Stimulated activated CD8-positive, alpha-beta memory T cell treated with anti-CD3 and anti-CD28 coated beads, Interleukin-7, amount 100 ng/mL, for 1 hour (primary cell): ENCODE measurements at places on chromosomes 3 and 15.

DNA sequence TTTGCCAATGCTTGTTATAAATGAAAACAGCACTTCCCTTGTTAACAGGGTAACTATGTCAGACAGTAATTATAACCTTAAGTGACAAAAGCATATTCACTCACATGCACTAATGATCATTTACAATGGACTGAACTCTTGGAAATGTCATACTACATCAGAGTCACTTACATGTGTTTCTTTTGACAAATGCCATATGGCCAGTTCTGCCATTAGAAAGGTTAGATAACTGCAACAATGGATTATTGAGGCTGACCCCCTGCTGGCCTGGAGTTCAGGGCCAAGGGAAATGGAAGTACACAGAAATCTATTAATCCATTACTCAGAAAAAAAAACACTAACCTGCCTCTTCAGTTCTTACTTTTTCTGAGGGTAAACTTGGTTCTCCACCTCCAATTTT is 313.4 kb downstream of the CNTN3 start:
- no peak for DNase-seq

DNA sequence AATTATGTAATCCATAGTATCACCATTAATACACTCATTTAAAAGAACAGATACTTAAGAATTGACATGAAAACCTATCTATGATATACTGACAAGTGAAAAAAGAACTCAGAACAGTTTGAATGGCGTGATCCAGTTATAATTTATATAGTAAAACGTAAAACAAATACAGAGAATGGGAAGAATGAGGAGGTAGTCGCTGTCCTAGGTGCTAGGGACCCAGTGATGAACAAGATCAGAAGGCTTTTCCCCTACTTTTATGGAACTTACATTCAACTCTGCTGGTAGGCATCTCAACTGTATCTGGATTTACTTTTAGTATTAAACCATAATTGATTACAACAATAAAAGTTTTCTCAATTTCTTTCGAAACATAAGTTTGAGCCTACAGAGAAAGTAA is 31.8 kb downstream of the GSK3B start:
- DNase-seq, result no peak

DNA sequence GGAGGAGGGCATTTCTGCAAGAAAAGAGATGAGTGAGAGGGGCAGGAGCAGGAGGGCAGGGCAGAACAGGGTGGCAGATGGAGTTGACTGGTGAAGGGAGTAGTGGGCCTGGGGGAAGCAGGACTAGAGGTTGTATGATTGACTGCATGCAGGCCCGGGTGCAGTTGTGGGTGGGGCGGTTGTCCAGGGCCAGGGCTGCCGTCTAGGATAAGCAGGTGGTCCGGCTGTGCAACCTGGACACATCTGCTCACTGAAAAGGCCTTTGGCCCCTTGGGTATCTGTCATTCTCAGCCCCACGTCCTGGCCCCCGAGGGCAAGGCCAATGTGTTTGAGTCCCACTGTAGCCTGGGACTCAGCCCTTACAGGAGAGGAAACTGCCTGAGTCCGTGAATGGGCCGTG is 25.4 kb downstream of the ALS2CL start:
- DNase-seq, result no peak

DNA sequence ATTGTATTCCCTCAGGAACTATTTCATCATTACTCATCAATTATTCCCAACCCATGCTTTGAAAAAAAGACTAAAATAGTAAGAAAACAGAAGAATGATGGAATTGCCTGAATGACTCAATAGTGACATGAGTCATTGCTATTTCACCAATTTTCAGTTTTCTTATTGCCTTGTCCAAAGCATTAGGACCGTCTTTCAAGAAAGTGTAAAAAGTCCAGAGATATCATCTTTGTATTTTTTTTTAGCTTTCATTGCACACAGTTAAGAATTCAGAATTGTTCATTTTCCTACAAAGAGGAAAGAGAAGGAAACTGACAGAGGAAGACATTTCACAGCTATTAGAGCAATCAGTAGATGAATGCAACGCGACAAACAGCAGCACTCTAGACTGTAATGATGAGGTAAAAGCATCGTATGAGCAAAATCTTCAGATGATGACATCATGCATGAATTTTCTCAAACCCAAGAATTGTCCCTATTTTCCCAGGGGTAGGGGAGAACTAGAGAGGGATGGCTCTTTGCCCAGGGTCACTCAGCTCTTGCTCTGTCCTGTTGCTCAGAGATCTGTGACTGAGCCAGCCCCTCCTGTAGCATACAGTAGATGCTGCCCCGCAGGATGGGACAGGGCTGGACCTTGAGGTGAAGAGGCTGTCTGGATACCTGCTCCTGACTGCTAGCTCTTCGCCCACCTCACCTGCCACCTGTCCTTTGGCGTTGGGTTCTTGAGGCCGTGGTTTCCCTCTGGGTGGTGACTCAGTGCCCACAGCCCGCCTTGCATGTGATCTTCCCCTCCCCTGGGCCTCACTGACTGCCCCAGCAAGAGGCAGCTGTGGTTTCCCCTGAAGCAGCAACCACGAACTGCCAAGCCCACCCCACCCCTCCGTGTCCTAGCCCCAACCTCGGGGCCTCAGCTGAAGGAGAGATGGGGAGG is 84.8 kb downstream of the PPCDC start:
- DNase-seq, result peak; percentile 39

GRCh38 chr3:4425055-4425454 is 42.0 kb downstream of the SUMF1 start:
- no peak for DNase-seq

GRCh38 chr3:148077318-148077923 is 620.3 kb upstream of the AGTR1 start:
- DNase-seq, result no peak

GRCh38 chr3:3683261-3683660 is 116.0 kb upstream of the LRRN1 start:
- DNase-seq, result no peak

DNA sequence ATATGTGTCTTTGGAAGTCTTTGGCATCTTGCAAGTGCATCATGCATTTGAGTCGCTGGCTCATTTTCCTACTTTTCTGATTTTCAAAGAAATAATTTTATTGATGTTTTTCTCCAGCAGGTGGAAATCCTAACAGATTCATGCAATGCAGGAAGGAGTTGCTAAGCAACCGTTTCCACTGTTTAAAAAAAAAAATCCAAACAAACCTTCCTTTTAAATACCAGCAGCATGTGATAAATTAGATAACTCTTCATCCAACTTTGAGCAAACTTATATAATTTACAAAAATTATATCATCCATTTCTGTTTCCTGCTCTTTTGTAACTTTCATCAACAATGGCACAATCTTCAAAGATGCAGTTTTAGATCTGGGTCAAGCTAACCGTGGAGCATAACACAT is 364.1 kb downstream of the MFSD1 start:
- DNase-seq, result no peak

GRCh38 chr3:142595951-142596725 is at the start of gene PLS1:
TSS of gene PLS1 (plus strand) at chr3:142596393. CDS start at chr3:142664238, 67,845 bp downstream.
- peak; percentile 72 for DNase-seq

GRCh38 chr3:187808527-187808895 is 63.2 kb upstream of the BCL6 start:
- DNase-seq, result no peak

DNA sequence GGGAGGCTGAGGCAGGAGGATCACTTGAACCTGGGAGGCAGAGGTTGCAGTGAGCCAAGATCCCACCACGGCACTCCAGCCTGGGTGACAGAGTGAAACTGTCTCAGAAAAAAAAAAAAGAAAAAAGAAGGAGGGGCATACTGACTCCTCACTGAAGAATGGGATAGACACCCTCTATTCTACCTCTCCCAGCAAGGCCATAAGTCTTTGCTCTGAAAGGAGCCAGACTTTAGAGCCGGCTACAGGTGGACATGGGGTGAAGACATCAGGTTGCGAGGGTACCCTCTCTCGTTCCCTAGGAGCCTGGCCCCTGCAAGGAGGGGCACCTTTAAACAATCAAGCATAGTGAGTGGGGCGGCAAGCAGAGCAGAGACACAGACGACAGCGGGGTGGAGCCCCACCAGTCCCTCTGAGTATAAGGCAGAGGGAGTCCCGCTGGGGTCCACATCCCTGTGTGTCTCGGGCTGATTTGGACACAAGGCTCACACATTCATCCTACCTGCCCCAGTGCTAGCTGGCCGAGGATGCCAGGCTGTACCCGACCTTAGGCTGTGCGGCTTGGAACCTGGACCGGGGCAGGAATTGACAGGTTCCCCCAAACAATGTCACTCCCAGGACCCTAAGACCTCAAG is 1.1 kb downstream of the GRAMD2A start:
- no peak for DNase-seq

GRCh38 chr3:145719114-145719513 is 441.9 kb downstream of the PLOD2 start:
- no peak for DNase-seq

- no peak for DNase-seq
These were observed 250.5 kb downstream of the ADAMTSL3 start for GRCh38 chr15:83904107-83905040.

GRCh38 chr3:46423588-46423987 is 16.5 kb downstream of the CCRL2 start:
- no peak for DNase-seq

DNA sequence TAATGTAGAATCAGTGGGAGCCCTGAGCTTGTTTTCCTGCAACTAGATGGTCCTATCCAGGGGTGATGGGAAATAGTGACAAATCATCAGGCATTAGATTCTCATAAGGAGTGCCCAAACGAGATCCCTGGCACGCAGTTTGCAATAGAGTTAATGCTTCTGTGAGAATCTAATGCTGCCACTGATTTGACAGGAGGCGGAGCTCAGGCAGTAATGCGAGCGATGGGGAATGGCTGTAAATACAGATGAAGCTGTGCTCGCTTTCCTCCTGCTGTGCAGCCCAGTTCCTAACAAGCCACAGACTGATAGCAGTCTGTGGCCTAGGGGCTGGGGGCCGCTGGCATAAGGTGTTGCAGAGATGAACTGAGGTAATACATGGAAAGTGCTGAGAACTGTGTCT is 28.3 kb upstream of the TMEM42 start:
- no peak for DNase-seq

GRCh38 chr3:65402597-65402996 is 636.1 kb downstream of the MAGI1 start:
- DNase-seq, result no peak

GRCh38 chr15:97401195-97401594 is 559.3 kb upstream of the ARRDC4 start:
- no peak for DNase-seq
